ENCODE measurements at places on chromosomes 7 and 10.

GRCh38 chr7:7738177-7738576, 19.8 kb upstream of the RPA3 start:
- DNase-seq = no peak

DNA sequence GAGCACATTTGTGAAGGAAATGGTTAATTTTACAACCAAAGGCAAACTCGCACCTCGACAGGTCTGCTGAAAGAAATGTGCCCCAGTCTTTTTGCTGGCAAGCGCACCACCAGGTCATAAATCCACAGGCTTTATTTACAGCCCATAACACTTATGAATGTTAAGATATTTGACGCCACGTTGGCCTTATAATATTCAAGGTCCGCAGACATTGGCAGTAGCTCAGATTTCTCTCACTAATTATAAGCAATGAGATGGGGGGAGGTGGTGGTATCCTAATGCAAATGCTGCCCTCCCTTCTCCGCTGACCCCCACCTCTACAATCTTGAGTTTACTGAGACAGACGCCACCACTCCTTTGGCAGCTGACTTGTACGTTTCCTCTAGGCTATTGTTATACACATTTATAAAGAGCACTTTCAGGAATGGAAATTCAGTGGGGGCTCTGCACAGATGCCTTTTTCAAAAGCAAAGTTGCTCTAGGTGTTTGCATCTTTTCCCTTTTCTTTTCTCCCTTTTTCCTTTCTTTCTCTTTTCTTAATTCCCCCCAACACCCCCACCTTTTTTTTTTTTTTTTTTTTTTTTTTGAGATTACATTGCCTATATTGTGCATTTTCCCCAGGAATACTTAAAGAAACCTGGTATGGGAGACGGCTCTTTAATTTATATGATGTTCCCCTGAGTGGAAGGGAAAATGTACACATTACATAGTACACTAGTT, 6.7 kb downstream of the TCF7L2 start:
- no peak for DNase-seq

DNA sequence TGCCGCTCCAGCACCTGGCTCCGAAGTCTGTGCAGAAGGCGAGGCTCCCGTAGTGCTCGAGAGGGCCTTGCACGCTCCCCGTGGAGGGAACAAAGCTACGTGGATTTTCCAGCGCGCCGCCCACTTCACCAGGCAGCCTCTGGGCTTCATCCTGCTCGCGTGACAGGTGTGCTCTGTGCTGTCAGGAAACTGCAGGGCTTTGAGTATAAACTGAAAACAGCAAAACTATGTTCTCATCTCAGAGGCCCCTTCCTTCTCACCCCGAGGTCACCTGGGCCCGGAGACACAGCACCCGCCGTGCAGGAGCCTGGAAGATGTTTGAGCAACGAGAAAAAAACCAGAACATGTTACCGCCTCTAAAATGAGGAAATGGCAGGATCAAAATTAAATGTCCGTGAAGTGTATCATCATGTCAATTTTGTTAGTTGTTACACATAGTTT, 17.6 kb upstream of the GPR146 start:
- DNase-seq = no peak

DNA sequence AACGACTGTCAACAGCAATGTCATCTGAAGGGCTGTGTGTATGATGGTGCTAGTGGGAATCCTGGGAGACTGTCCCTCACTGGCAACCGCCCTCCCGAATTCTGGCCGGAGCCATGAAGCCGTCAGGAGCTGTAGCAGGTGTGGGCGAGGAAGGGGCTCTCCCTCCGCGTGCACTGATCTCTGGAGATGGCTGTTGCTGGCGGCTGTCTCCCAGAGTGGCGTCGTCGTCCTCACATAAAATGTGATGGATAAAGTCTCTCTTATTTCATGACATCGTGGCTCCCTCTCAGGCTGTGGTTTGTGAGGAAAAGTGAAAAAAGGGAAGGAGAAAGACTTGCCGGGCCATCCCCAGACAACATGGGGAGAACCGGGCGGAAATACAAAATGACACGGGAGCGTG, 216.5 kb downstream of the DNAJB6 start:
- DNase-seq = no peak

GRCh38 chr10:3911241-3911640, 126.2 kb upstream of the KLF6 start:
- no peak for DNase-seq

DNA sequence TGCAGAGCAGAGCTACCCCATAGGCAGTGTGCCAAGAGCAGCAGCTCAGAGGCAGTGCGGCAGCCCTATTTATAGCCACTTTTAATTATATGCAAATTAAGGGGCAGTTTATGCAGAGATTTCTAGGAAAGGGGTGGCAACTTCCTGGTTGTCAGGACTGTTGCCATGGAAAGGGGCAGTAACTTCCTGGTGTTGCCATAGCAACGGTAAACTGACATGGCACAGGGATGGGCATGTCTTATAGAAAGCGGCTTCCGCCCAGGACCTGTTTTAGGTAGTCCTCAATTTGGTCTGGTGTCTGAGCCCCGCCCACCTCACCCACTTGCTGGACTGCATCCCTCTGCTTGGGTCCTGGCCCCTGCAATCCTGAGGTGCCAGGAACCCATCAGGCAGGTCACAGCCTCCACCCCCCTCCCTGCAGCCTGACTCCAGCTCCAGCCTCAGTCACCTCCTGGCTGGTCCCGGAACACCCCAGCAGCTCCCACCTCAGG, 115.8 kb downstream of the TMEM130 start:
- DNase-seq = no peak
